ENCODE measurements at places on chromosomes 3 and 15.

DNA sequence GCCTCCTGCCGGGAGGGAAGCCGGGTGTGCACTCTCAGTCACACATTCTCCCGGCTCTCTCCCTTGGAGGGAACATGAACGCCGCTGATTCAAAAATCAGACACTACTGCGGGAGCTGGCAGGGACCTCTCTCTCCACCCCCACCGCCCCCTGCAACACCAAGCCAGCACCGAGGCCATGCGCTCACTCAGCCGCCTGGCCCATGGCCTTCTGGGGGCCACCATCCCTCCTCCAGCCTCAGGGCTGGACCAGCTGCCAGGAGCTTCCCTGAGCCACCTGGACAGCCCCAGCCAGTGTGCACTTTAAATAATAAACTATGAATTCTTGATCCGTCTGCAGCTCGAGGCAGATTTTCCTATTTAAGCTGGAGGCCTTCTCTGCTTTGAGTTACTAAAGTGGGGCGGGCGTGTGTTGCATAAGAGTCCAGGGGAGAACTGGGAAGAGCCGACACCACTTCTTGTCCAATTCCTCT lies 30.6 kb downstream of the ADAMTS17 start:
- no peak for DNase-seq

DNA sequence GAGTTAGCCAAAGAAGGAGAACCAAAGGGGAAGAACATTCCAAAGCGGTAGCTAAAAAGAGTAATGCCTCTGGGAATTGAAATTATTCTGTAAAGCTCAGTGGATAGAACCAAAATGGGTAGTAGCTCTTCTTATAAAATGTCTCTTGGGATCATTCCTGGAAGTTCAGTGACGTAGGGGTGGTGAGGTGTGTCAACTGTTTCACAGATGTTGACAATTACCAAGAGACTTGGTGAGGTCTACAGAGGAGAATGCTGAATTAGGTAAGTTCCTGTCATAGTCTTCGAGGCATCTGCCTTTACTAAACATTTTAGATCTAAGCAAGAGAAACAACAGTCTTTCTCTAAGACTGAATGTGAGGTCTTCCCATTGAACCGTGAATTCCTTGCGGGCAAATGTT lies 67.8 kb downstream of the TPRG1 start:
- no peak for DNase-seq

DNA sequence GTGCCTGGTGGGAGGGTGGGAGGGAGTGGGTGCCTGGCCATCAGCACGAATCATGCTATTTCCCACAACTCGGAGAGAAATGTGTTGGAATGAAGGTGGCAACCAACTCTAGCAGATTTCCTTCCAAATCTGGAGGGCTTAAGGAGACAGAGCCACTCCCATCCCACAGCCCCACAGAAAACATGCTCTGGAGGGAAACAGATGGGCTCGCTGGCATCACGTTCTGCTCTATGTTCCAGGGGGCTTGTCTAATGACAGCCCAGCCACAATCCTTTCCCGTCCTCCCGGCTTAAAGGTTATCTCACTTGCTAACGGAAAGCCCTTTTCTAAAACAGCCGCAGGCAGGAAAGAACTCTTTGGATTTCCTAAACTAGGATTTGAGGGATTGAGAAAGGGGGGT lies 65.3 kb downstream of the ADAMTS17 start:
- no peak for DNase-seq

GRCh38 chr3:113912552-113913236 lies 35.1 kb upstream of the ZDHHC23 start:
- no peak for DNase-seq

DNA sequence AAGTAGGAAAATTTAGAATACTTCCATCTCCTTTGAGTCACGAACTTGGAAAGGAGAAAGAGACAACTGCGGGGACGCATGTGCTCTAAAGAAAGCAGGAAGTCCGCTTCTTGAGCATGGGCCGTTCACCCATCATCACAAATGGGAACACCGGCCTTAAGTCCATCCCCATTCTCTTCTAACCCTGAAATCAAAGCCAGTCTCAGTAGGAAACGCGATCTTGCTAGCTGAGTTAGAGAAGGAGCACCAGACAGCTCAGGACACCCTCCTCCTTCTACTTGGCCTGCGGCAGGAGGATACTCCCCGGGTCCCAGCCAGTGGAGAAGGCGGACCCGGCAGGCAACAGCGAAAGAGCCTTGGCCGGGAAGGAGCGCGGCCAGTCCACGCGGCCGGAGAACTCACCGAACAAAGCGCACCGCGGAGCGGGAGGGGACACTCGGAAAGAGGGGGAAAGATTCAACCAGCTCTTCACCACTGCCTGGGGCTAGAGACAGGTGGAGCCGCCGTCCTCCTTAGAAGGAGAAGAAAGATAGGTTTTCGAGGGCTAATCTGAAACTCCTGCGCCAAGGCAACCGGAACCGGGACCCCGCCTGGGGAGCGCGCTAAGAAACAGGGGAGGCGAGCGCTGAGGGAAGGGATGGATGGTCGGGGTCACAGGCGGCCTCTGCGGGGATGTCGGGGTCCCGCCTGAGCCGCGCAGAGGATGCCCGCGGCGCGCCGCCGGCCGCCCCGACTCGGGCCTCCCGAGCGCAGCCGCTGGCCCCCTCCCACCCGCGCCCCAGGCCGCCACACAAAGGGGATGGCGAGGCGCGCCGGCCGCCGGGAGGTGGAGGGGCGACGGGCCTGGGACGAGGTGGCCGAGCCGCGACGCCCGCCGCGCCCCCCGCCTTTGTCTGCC lies 818 bp downstream of the SLC4A7 start:
- DNase-seq: no peak

DNA sequence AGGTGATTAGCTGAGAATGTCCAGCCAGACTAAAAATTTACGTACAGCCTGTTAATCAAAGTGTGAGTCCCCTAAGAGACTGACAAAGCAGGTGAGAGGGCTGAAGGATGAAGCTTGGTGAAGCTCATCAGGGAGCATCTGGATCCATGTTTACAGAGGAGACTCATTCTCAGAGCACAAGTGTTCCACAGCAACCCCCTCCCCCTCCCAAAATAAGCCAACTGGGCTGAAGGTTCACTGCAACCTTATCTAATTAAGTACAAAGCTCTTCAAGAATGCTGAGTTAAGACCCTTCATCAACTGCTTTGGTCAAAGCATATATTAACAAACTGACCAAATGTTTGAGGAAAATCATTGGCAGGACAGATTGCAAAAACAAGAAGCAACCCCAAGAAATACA lies 262.6 kb upstream of the ZNF385D start:
- DNase-seq: no peak

DNA sequence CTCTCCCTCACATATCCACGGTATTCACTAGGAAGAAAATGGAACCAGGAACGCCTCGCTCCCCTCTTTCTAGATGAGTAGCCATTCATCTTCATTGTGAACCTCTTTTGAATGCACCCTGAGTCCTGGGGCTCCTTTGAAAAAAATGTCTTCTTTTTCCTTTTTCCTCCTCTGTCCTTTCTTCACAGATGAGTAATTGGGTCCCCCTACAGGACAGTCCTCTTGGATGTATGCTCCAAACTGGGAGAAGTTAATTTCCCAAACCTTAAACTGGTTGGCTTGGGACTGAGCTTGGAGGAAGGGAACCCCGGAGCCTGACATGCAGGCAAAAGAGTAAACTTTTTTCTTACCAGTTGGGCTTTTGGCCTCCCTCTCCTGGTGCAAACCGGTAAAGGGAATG lies 108.8 kb downstream of the DPH6 start:
- DNase-seq: no peak

GRCh38 chr15:70810916-70811578 lies 42.9 kb downstream of the LARP6 start:
- no peak for DNase-seq

- DNase-seq: no peak
Measured at GRCh38 chr3:152376351-152377183, 107.8 kb downstream of the MBNL1 start.

DNA sequence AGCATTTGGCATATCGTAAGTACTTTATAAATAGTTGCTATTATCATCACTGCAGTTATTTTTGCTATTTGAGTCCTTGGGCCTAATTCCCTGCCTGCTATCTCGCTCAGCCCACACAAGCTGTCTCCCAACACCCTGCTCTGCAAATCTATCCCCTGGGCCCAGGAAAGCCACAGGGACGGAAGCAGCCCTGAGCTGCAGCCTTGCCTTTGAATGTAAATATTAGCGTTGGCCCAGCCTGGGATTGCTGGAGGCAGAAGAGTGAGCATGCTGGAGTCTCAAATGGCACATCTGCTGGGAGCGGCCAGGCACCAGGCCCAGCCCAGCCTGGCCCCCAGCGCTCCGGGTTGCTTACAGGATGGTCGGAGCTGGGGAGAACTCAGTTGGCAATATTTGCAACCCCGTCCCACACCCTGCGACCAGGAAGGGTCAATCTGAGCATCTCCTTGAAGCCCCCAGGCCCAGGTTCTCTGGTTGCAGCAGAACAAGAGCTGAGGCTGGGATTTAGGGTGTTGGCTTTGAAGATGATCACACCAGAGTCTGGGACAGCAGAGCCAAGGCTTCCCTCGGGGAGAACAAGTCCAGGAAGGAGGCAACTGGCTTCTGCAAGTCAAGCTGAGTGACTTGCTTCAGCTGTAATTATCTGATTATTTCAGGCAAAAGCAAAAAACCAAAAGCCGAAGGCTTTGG lies 529.6 kb downstream of the SHQ1 start:
- no peak for DNase-seq

- DNase-seq: no peak
Measured at GRCh38 chr15:47715856-47716445, 1.4 kb upstream of the SEMA6D start.

DNA sequence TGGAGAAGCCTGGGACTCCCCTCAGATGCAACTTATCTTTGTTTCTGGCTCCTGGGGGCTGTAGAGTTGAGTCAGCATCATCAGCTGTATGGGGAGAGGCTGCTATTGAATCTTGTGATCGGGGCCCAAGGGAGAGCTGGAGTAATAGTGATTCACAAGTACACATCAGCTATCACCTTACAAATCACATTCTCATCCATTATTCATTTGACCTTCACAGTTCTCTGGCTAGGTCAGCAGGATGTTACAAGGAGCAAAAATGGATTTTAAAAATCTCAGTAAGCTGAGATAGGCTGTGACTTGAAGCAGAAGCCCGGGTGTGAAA lies 175.0 kb downstream of the OPA1 start:
- no peak for DNase-seq

Measured in GOT3 (cell line).